Ascending aorta (tissue), 2 donors: ENCODE measurements at places on chromosomes 11 and 22. TPM values are rescaled to one million over a fixed set of nuclear protein-coding genes. Genes with fewer than 3 reads are reported as not detected.

DNA sequence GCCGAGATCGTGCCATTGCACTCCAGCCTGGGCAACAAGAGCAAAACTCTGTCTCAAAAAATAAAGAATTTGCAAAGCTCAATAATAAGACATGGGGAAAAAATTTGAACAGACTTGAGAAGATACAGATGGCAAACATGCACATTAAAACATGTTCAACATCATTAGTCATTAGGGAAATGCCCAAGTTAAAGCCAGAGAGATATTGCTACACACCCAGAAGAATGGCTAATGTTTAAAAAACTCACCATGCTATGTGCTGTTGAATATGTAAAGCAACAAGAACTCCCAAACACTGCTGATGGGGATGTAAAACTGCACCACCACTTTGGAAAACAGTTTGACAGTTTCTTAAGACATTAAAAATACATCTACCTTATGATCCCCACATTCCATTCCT, 12.6 kb downstream of the LRRC75B start:
- H3K27me3 ChIP-seq: no peaks in the 10 kb centered on the region
- DNase-seq: no peak
- H3K4me3 ChIP-seq: no peak overlapping the region
- H3K4me1 ChIP-seq: no peaks in the 10 kb centered on the region

- H3K27me3 ChIP-seq: no peaks in the 10 kb centered on the region
- H3K27ac ChIP-seq: no peak overlapping the region
- DNase-seq: no peak
- H3K4me3 ChIP-seq: no peak overlapping the region
- no peaks in the 10 kb centered on the region for H3K36me3 ChIP-seq
- peaks cover 35% of the 10 kb centered on the region for H3K4me1 ChIP-seq
Measured at GRCh38 chr22:24812950-24813775, 7.2 kb downstream of the SGSM1 start.

Gene CASP1
- not detected for total RNA-seq

DNA sequence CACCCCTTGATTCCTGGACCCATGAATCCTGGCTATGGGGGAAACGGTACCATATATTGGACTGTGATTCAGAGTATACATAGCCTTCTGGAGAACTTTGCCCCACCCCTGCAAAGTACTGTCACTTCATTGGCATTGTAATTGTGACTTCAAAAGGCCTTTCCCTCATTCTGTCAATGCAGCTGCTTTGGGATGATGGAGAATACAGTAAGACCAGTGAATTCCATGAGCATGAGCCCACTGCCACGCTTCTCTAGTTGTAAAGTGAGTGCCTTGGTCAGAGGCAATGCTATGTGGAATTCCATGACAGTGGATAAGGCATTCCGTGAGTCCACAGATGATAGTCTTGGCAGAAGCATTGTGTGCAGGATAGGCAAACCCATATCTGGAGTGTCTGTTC, 25.7 kb upstream of the MSANTD2 start:
- no peaks in the 10 kb centered on the region for H3K36me3 ChIP-seq
- no peaks in the 10 kb centered on the region for H3K4me1 ChIP-seq
- no peak for DNase-seq
- H3K4me3 ChIP-seq: no peak overlapping the region
- H3K27me3 ChIP-seq: no peaks in the 10 kb centered on the region

Gene CYP2R1
- 40.1 TPM for total RNA-seq

DNA sequence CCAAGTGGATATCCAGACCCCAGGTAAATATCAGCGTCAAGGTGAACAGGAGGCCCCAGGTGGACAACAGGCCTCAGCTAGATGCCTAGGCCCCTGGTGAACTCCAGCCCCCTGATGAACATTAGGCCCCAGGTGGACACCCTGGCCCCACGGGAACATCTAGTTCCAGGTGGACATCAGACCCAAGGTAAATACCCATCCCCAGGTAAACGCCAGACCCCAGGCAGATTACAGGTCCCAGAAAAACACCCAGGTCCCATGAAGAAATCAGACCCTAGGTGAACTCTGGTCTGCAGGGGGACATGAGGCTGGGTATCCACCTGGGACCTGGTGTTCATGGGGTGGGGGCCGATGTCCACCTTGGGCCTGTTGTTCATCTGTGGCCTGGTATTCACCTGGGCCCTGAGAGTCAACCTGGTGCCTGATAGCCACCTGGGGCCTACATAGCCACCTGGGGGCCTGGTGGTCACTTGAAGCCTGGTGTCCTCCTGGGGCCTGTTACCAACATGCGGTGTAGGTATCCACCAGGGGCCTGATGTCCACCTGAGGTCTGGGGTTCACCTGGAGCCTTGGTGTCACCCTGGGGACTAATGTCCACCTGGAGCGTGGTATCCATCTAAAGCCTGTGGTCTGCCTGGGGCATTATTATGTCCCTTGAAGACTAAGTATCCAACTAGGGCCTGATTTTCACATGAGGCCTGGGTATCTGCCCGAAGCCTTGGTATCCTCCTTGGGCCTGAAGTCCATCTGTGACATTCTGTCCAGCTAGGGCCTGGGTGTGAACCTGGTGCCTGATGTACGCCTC, 56.8 kb upstream of the SEPTIN5 start:
- H3K36me3 ChIP-seq: no peaks in the 10 kb centered on the region
- no peaks in the 10 kb centered on the region for H3K27me3 ChIP-seq
- no peaks in the 10 kb centered on the region for H3K4me1 ChIP-seq
- no peak overlapping the region for H3K27ac ChIP-seq

Gene UCP3
- total RNA-seq: not detected

Gene PDE2A
- 403 TPM for total RNA-seq

DNA sequence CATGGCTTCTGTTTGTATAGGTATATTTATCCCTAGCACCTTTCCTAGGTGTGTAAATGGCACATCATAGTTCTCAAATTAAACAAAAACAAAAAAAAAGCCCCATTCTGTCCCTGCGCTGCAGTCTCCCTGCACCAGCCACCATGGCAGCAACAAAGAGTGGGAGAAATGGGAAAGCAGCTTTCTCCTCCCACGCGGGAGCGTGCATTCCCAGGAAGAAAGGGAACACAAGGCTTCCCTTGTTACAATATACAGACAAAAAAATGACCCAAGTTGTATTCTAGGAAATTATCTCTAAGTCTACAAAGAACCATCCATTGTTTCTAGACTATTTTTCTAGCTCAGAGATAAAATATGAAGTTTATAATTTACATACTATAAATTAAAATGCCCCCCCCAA, 16.1 kb upstream of the TMPRSS5 start:
- no peaks in the 10 kb centered on the region for H3K36me3 ChIP-seq
- DNase-seq: no peak
- no peak overlapping the region for H3K4me3 ChIP-seq
- no peak overlapping the region for H3K27ac ChIP-seq
- no peaks in the 10 kb centered on the region for H3K27me3 ChIP-seq

GRCh38 chr22:26646158-26646557, 11.2 kb upstream of the MIAT start:
- H3K36me3 ChIP-seq: no peaks in the 10 kb centered on the region
- H3K4me1 ChIP-seq: peaks cover 3% of the 10 kb centered on the region
- no peak overlapping the region for H3K4me3 ChIP-seq
- DNase-seq: no peak
- no peaks in the 10 kb centered on the region for H3K27me3 ChIP-seq

DNA sequence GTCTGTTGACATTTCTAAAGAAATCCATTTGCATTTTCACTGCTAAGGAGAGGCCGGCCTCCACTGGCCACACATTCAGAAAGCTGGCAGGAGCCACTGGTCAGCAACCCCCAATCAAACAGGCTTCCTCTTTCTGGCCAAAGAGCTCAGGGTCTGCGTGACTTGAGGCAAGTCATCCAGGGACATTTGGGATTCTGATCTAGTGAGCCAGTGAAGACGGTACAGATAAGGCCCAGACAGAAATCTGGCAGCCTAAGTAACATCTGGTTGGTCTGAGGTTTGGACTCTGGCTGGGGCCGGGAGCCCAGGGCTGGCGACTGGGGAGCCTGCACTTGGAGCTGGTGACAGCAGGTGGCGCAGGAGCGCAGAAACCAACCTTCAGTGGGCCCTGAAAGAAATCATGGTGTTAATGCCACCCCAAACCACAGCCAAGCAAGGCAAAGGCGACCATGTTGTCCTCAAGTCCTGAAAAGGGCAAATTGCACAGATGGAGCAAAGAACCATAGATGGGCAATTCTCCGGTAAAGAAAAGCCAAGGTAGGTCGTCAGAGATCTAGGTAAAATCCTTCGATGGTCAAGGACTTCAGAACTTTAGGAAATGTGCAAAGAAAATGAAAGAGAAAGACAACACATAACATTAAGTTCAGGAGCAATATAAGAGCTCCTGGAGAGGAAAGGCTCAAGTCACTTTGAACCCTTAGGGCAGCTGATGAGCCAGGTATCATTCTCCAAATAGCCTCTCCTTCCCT, 99.4 kb upstream of the BLID start:
- no peak overlapping the region for H3K4me3 ChIP-seq
- no peaks in the 10 kb centered on the region for H3K27me3 ChIP-seq
- H3K4me1 ChIP-seq: peaks cover 36% of the 10 kb centered on the region

Gene OR9Q1
- not detected for total RNA-seq

DNA sequence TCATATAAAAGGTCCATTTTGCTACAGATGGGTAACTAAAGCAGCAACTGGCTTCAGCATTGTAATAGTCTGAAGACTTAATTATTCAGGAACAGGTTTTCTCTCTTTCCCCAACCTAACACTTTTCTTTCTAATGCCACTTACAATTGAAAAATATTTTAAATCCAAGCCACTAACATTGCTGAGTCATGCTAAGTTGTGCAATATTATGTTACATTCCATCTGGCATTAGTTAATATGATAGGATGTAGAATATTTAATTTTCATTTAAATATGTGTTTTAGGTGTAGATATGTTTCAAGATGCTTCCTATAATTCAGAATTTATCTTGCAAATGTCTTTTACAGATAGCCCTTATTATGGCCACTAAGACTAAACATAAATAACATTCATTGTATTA, 98.6 kb downstream of the KIF18A start:
- H3K36me3 ChIP-seq: no peaks in the 10 kb centered on the region
- H3K27me3 ChIP-seq: no peaks in the 10 kb centered on the region
- no peak for DNase-seq
- no peak overlapping the region for H3K27ac ChIP-seq
- H3K4me1 ChIP-seq: no peaks in the 10 kb centered on the region

DNA sequence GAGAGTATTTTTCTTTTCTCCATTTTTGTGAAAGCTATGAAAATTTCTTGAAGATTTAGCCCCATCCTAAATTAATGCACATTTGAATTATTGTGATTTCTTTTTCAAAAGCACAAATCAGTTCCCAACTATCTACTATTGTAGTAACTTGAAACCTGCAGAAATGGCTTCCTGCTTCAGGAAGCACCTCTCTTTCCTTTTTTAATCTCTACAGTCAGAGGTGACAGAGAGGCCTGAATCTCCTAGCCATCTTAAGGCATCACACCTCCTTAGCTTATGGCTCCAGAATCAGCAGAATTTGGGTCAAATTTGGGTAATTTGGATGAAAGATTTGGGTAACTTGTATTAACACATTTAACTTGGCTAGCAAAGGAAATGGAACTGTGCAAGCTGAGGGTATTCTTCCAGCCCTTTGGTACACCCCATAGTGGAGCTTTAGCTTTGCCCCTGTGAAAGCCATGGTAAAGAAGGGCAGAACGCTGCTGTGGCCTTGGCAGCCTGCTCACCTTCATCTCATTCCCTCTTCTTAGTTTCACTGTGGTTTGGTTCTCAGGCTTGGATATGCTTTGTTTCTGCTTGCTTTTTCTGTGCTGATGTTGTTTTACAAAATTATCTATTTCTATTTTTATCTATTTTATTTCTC, 16.2 kb downstream of the TBCEL start:
- no peak overlapping the region for H3K4me3 ChIP-seq
- no peak overlapping the region for H3K27ac ChIP-seq
- no peaks in the 10 kb centered on the region for H3K4me1 ChIP-seq
- no peak for DNase-seq

DNA sequence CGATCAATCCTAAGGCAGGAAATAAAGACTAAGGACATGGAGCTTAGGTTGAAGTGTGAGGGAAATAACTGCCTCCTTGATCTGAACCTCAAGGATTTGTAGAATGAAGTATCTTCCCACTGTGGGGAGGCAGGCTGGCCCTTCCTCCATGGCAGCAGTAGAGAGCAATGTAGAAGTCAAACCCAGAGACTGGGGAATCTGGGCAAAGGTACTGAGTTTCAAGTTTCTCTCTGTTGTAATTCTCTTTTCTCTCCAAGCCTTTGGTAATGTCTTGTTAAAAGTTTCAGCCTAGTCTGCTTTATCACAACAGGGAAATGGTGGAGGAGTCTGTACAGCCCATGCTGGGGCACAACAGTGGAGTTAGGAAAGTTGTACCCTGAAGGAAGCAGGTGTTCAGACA, 49.5 kb downstream of the ADM start:
- H3K4me1 ChIP-seq: no peaks in the 10 kb centered on the region
- H3K27ac ChIP-seq: no peak overlapping the region
- no peak for DNase-seq
- H3K4me3 ChIP-seq: no peak overlapping the region
- H3K27me3 ChIP-seq: no peaks in the 10 kb centered on the region

GRCh38 chr11:100821198-100821597, 134.1 kb downstream of the ARHGAP42 start:
- H3K4me1 ChIP-seq: no peaks in the 10 kb centered on the region
- H3K27ac ChIP-seq: no peak overlapping the region
- no peaks in the 10 kb centered on the region for H3K27me3 ChIP-seq
- no peaks in the 10 kb centered on the region for H3K36me3 ChIP-seq

DNA sequence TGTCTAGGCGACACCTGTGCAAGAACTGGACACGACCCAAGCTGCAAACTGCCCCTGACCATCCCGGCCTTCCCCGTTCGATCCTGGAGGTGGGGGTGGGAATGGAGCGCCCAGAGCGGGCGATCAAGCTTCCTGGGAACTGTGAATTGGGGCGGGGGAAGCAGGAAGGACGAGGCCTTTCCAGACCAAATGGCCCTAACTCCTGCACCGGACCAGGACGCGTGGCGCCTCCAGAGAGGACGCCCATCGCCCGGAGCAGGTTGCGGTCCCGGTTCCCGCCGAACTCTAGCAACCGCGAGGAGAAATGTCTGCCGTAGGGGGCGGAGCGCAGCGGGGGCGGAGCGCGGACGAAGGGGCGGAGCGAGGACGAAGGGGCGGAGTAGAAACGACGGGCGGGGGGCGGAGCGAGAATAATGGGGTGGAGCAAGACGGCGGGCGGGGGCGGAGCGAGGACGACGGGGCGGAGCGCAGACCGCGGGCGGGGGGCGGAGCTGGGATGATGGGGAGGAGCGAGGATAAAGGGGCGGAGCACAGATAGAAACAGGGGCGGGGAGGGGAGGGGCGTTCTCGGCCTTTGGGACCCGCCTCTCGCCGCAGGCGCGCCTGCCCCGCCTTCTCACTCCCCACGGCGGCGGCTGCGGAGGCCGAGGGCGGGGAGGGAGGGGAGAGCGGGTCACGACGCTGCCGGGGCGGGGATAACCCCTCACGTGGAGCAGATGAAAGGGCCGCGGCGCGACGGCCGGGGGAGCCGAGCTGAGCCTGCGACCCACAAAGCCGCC, at the start of gene ZNRF3:
Gene ZNRF3 (plus strand): TSS at position 695 of the 779 bp plus-strand sequence. CDS start 195 bp downstream, outside the sequence.
- H3K27me3 ChIP-seq: no peaks in the 10 kb centered on the region
- H3K36me3 ChIP-seq: no peaks in the 10 kb centered on the region
- H3K4me1 ChIP-seq: no peaks in the 10 kb centered on the region
- DNase-seq: peak; percentile 63
- peak within 1 kb of the TSS; percentile 83 for H3K27ac ChIP-seq
- H3K4me3 ChIP-seq: peak within 1 kb of the TSS; percentile 61
